ENCODE measurements at places on chromosomes 12 and 14. TPM values are rescaled to one million over a fixed set of nuclear protein-coding genes. Genes with fewer than 3 reads are reported as not detected.

DNAJC22 gene
- 2.3 TPM for total RNA-seq

DNA sequence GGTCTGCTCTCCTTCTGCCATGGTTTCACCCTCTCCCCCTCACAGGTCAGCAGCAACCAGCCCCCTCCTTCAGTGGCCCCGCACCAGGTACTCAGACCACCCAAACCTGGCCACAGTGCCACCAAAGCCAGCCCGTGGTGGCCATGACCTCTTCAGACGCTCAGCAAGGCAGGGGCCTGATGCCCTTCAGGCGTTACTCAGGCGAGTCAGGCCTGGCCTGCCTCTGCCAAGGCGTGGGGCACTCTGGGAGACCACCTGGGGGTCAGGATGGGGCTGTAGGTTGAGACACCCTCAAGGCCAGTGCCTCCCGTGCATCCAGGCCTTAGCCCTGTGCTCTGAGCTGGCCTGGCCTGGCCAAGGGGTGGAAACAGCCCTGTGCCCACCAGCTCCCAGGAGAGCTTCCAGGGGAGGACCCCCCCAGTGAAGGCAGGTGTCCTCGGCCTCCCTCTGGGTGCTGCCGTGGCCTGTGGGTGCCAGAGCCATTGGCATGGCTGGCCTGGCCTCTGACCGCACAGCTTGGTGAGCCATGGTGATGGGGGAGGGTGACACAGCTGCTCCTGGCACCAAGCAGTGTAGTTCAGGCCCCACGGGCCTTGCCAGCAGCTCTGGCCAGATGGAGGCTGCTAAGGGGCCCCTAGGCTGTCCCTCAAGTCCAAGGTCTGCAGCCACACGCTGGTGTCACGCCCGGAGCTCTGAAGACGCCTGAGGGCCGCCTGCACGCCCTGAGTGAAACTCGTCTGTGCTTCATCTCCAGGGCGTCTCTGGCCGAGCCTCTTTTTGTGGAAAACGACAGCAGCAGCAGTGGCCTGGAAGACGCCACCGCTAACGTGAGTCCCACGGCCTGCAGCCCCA, 15.1 kb downstream of the XRCC3 start:
- DNase-seq, result no peak
- H3K36me3 ChIP-seq, result peaks cover 93% of the 10 kb centered on the region

RNASE7 gene
- not detected for total RNA-seq

KLRC1 gene
- total RNA-seq, result 0.99 TPM

DNA sequence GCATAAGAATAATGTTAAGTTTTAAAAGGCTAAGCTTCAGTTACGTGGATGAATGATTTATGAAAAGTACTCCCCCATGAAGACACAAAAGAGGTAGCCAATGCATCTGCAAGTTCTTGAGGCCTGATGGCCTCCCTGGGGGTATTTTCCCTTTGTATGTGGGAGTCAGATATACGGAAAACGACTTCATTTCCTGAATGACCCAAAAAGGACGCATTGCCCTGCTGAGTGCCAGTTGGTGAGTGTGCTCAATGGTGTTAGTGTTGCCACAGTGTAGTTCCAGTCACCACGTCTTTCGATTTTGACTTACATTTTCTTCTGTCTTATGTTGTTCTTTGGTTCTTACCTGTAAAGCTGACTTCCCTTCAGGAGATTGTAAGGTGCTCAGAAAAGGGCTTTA, 8.0 kb downstream of the ETV6 start:
- H3K4me3 ChIP-seq, result no peak overlapping the region
- H3K27me3 ChIP-seq, result no peaks in the 10 kb centered on the region
- DNase-seq, result no peak
- H3K36me3 ChIP-seq, result no peaks in the 10 kb centered on the region
- H3K4me1 ChIP-seq, result peaks cover 19% of the 10 kb centered on the region

DNA sequence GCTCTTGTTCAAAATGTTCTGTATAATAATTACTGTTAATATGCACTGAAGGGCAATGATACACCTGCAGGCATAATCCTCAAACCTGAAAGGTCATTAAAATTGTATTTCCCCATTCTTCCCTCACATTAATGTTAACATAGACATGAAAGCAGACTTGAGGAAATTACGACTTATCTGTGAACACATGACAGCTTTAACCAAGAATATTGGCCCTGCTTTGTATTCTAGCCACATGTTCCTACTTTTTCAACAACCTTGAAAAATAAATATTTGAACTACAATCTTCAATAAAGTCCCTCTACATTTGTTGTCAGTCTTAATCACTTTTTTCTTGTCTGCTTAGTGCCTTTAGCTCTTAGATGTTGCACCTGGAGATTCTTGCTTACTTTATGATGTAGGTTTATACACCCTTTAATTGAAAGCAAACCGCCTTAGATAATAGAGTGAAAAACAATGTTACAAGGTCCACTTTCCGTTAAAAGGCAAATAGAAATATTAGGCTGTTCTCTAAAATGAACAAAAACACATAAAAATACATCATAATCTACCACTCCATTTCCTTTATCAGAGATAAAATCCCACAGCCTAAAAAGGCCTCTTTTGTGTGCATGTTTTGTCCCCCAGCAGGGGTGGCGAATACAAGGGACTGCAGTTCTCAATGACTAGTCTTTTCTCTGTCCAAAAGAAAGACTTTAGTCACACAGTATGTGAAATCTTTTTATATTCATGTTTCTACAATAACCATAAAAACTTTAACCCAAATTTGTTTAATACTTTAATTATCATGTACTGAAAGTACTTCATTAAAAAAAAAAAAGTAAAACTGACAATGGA, 55.9 kb downstream of the ZFC3H1 start:
- H3K36me3 ChIP-seq, result peaks cover 5% of the 10 kb centered on the region
- H3K4me3 ChIP-seq, result no peak overlapping the region
- no peaks in the 10 kb centered on the region for H3K4me1 ChIP-seq
- DNase-seq, result no peak
- no peak overlapping the region for H3K27ac ChIP-seq
- H3K27me3 ChIP-seq, result no peaks in the 10 kb centered on the region

PPM1A gene
- 33.1 TPM for total RNA-seq

CFAP73 gene
- 1.2 TPM for total RNA-seq

TMTC1 gene
- total RNA-seq, result 87.6 TPM

DNA sequence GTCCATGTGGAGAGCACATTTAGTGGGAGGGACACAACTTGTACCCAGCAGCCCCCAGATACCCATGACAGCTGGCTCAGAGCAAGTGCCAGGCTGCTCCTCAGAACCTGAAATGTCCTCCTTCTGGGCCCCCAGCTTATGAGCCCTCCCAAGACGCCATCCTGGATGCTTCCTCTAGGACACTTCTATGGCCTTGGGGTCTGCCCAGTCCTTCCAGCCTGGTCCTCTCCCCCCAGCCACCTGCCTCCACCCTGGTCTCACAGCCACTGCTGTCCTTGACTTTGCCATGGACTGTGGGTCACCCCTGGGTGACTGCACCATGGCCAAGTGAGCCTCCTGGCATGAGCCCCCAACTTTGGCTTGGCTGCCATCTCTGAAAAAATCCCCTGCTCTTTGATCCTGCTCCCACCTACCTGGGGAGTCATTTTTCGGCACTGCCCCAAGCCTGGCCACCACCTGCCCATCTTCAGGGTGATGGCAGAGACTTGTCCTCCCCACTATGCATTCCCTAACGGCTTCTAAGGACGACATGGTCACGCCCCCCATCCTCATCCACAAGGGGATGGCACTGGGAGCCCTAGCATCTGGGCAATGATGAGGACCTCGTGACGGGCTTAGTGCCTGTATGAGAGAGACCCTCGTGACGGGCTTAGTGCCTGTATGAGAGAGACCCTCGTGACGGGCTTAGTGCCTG, 323.7 kb downstream of the TMEM121 start:
- H3K4me3 ChIP-seq, result no peak overlapping the region
- DNase-seq, result no peak
- H3K4me1 ChIP-seq, result no peaks in the 10 kb centered on the region
- no peaks in the 10 kb centered on the region for H3K36me3 ChIP-seq
- H3K27ac ChIP-seq, result no peak overlapping the region
- no peaks in the 10 kb centered on the region for H3K27me3 ChIP-seq

GRCh38 chr12:126051611-126052107, 986.4 kb downstream of the AACS start:
- no peaks in the 10 kb centered on the region for H3K36me3 ChIP-seq
- H3K4me3 ChIP-seq, result no peak overlapping the region
- DNase-seq, result no peak
- H3K27me3 ChIP-seq, result no peaks in the 10 kb centered on the region
- no peak overlapping the region for H3K27ac ChIP-seq

DCN gene
- total RNA-seq, result 1,076 TPM
